ENCODE measurements at places on chromosomes 3 and 15.

DNA sequence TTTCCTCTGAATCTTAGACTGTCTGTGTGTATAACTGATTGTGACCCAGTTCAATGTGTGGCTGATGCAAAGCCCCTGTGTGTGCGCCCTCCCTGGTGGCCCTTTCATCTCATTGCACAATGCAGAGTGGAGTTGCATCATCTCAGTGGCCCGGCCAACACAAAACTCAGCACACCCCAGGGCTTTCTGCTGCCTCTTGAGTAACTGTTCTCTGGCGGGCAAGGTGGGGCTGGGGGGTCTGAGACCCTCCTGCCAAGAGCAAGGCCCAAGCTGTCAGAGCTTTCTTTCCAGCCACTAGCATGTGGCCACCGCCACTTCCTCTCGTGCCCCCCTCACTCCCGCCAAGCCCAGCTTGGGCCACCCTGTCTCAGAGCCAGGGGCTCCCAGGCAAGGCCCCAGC, 80.7 kb upstream of the ALDH1L1 start:
- no peak for DNase-seq

- DNase-seq = no peak
Measured at GRCh38 chr3:108297647-108298046, 1.3 kb downstream of the HHLA2 start.

GRCh38 chr15:34700891-34701427, 53.8 kb downstream of the GJD2 start:
- no peak for DNase-seq

DNA sequence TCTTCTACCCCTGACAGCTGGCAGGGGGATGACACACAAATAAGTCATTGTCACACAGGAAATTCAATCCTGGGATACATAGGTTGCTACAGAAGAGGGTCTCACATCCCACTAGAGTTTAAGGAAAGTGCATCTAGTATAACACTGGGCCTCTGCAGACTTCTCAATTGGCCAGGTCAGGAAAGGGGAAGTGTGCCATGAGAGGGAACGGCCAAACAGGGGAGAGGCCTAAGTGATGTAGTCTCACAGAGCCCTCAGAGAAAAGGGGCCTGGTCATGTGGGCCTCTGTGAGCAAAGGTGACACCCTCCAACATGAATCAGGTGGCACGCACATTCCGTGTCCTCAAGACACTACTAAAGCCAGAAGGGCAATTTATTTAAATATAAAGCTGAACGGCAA, 11.2 kb downstream of the ZXDC start:
- no peak for DNase-seq

DNA sequence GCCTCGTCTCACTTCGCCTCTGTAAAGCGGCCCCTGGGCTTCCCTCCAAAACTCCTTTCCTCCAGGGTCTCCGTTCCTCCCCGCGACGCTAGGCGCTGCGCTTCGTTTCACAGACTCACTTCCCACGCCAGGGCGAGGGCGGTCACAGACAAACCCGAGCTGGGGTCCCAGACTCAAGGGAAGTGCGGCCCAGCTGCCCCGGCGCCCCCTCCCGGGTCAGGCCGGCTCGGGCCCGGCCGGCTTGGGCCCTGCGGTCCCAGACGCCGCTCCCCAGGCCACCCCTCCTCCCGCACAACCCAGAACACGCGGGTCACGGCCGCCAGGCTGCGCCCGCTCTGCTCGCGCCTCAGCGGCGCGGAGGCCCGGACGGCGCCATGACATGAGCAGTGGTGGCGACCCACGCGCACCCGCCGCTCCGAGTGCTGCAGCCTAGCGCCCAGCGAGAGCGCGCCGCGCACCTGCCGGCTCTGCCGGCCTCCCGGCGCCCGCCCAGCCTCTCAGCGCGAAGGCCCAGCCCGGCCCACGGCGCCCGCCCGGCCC, 547 bp downstream of the NUP210 start:
- no peak for DNase-seq

DNA sequence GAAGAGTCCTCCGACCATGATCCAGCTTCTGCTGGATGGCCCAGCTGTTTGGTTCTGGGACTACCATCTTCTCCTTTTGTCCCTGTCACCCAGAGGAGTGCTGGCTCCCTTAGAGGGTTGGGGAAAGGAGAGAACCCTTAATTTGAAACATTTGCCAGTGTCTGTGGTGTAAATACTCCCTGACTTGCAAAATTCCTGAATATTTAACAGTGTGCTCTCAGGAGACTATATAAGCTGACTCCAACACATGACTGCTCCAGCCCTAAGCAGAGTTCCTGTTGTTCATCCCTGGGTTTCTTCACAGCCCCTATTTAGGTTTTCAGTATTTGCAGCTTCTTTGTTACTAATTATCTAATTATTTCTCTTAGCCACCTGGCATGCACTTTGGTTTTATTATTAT, 133.1 kb downstream of the CPNE4 start:
- DNase-seq = no peak
